Activated B cell treated with CpG ODN at 0.5 μM for 24 hours (primary cell): ENCODE measurements at places on chromosomes 3 and 15.

DNA sequence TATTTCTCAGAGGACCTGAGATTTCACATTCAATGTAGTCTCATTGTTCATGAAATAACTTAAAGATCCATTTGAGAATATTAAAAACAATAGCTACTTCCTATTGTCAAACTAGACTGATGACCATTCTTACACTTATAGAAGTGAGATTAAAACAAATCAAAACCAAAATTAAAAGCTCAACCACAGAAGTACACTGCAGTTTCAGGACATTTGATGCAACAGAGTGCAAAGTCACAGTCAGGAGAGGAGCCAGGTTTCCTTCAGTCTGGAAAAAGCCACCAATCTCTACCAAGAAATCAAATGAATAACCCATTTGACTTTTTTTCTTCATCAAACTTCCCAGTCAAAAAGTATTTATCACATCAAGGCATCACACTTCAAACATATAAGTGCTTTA lies 5.5 kb downstream of the CCPG1 start:
- peak overlapping the region; percentile 56 for H3K27ac ChIP-seq
- H3K36me3 ChIP-seq = peaks cover 13% of the 10 kb centered on the region
- no peaks in the 10 kb centered on the region for H3K27me3 ChIP-seq
- no peak for DNase-seq

GRCh38 chr3:2096216-2096615 lies 2.5 kb upstream of the CNTN4 start:
- peaks cover 5% of the 10 kb centered on the region for H3K4me1 ChIP-seq
- peaks cover 28% of the 10 kb centered on the region for H3K27me3 ChIP-seq
- no peak overlapping the region for H3K27ac ChIP-seq
- no peak overlapping the region for H3K4me3 ChIP-seq
- DNase-seq = no peak

GRCh38 chr3:123042413-123042812 lies 14.8 kb upstream of the SEMA5B start:
- H3K27me3 ChIP-seq = peaks cover 28% of the 10 kb centered on the region
- H3K4me3 ChIP-seq = no peak overlapping the region
- no peaks in the 10 kb centered on the region for H3K4me1 ChIP-seq
- DNase-seq = no peak
- no peak overlapping the region for H3K27ac ChIP-seq
- no peaks in the 10 kb centered on the region for H3K36me3 ChIP-seq

DNA sequence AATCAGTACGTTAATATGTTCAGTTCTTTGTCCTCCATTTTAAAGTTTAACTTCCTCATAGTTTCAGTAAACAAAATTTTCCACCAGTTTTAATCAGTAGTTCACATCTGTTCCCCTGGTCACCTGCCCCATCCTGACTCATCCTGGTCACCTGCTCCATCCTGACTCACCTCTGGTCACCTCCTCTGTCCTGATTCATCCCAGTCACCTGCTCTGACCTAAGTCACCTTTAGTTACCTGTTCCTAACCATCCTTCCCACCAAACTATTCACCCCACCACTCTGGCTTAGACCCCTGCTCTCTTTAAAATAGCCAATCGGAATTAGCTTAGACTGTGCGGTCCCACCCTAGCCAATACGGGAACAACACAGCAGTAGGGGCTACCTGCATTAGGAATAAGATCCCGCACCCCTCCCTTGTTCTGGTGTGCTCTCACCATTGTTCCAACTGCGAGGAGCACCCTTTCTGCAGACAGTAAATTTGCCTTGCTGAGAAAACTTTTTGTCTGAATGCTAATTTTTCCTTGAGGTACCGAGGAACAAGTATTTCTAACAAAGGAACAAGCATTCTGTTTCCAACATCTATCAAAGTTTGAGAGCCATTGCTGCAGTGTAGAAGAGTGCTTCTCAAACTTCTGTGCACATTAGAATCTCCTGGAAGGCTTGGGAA lies 169.3 kb downstream of the ADAMTS17 start:
- no peak overlapping the region for H3K4me3 ChIP-seq
- H3K36me3 ChIP-seq = no peaks in the 10 kb centered on the region
- H3K27me3 ChIP-seq = no peaks in the 10 kb centered on the region
- DNase-seq = no peak
- no peak overlapping the region for H3K27ac ChIP-seq

GRCh38 chr15:90839187-90840071 lies 29.0 kb upstream of the FURIN start:
- H3K27ac ChIP-seq = no peak overlapping the region
- no peaks in the 10 kb centered on the region for H3K27me3 ChIP-seq
- H3K4me3 ChIP-seq = peak overlapping the region; percentile 55
- no peak for DNase-seq
- peaks cover 45% of the 10 kb centered on the region for H3K4me1 ChIP-seq

- DNase-seq = no peak
- H3K4me1 ChIP-seq = no peaks in the 10 kb centered on the region
- H3K27me3 ChIP-seq = no peaks in the 10 kb centered on the region
- no peak overlapping the region for H3K4me3 ChIP-seq
- no peak overlapping the region for H3K27ac ChIP-seq
Observed at GRCh38 chr3:93924491-93924890, 49.2 kb downstream of the PROS1 start.

- H3K36me3 ChIP-seq = no peaks in the 10 kb centered on the region
- H3K4me1 ChIP-seq = no peaks in the 10 kb centered on the region
- no peak overlapping the region for H3K4me3 ChIP-seq
- H3K27me3 ChIP-seq = peaks cover 3% of the 10 kb centered on the region
- no peak overlapping the region for H3K27ac ChIP-seq
- peak; percentile 50 for DNase-seq
Observed at GRCh38 chr15:89647191-89647851, 7.9 kb downstream of the KIF7 start.

GRCh38 chr3:88141458-88142083 lies 8.2 kb upstream of the C3orf38 start:
- H3K4me3 ChIP-seq = no peak overlapping the region
- DNase-seq = no peak
- peaks cover 41% of the 10 kb centered on the region for H3K36me3 ChIP-seq
- peaks cover 4% of the 10 kb centered on the region for H3K4me1 ChIP-seq
- no peaks in the 10 kb centered on the region for H3K27me3 ChIP-seq
- no peak overlapping the region for H3K27ac ChIP-seq

DNA sequence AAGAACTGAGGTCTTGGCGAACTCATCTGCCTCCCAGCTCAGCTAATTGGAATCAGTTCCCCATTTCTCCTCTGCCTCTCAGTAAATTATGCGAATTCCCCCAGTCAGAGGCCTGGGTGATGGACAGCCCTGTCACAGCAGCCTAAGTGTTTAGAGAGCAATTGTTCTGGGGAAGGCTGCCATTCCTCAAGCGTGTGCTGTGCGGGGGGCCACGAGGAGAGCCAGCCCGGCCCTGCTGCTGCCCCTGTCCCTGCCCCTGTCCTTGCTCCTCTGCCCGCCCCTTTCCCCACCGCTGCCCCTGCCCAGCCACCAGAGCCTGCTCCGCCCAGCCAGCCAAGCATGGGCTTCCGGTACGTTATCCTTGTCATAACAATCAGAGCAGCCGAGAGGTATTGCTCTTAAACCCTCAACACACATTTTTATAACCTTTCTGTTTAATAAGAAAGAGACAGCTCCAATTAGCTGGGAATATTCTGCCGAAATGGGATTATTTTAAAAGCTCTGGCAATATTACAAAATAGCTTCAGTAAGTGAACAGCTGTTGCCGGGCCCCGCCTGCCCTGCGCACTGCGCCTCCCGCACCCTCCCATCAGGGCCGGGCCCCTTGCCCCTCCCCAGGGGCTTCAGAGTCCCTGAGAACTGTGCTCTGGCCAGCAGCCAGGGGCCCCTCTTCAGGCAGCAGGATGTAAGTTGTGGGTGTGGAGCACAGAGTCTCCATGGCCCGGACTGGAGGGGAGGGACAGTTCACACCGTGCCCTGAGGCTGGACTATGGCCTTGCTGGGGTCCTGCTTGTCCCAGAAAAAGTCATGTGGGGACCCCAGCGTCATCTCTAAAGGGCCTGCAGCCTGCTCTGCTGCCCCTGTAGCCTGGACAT lies 12.4 kb upstream of the CACNA2D2 start:
- peaks cover 3% of the 10 kb centered on the region for H3K27me3 ChIP-seq
- H3K4me3 ChIP-seq = peak overlapping the region; percentile 71
- no peaks in the 10 kb centered on the region for H3K36me3 ChIP-seq

GRCh38 chr15:30791239-30792175 lies 112.2 kb upstream of the FAN1 start:
- H3K36me3 ChIP-seq = no peaks in the 10 kb centered on the region
- peaks cover 11% of the 10 kb centered on the region for H3K27me3 ChIP-seq
- no peak for DNase-seq
- H3K4me1 ChIP-seq = no peaks in the 10 kb centered on the region
- H3K4me3 ChIP-seq = no peak overlapping the region

DNA sequence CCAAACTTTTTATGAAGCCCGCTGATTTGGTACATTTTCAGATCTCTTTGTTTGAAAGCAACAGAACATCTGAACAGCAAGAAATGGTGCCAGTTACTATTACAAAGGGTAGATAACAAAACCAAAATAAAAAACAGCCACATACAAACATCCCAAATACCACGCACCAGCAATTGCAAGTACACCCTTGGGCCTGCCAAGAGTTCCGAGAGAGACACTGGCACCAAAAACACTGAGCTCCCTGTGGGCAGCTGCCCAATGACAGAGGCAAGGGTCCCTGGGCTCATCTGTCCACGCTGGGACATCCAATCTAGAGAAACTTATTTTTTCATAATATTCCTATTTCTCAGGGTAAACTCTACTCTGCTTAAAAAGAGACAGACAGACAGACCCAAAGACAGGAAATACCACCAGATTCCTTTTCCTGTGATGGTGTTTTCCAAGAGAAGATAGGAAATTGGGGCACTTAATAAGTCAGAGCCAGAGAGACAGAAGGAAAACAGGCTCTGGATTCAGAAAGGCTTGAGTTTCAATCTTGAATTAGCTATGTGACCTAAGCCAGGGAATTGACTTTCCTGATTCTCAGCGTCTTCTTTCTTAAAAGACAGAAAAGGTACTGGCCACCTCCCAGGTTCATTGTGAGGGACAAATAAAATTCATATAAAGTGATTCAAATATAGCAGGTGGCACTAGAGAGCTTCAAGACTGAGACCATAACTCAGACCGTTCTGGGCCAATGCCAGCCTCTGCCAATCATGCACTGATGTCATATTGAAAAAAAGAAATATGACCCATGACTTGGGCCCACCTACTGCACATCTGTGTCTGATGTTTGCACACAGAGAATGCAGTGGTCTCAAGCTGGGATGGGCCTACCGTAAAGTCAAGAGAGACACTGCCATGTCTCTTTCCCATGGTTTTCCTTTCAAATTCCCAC lies 61.3 kb downstream of the FOXP1 start:
- H3K27me3 ChIP-seq = peaks cover 2% of the 10 kb centered on the region
- peaks cover 15% of the 10 kb centered on the region for H3K36me3 ChIP-seq
- H3K27ac ChIP-seq = no peak overlapping the region
- H3K4me3 ChIP-seq = no peak overlapping the region
